ENCODE measurements at places on chromosomes 4 and X.

DNA sequence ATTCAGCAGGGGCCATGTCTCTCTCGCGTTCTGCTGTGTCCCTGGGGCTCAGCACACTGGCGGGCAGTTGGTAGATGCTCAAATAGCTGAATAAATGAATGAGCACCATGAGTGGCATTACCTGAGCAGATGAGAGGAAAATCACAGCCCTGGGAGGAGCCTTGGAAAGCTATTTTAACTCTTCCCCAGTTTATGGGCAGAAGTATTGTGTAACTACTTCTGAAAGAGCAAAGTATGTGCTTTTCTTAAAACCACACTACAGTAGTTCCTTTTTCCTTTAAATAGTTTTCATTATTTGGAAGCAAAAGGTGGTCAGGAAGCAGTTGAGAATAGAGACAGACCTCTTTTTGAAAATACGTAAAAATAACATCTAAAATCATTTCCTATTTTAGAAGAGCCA, 3.0 kb upstream of the PLAC1 start:
- no peak for DNase-seq

DNA sequence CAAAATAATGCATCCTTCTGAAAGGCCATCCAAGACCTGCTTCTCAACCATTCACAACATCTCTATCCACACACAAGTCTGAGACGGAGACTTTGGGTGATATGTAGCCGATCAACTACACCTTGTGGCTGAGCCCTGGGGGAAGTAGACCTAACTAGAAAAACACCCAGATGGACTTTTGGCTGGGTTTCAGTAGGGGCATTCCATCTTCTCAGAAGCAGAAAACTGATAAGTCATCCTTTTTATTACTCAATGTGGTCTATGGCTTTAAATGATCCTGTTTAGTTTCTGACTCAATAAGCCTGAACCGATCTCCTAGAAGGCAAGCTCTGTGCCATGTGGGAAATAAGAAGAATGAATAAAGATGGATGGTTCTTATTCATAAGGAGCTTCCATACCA, 82.5 kb upstream of the AFF2 start:
- no peak for DNase-seq

DNA sequence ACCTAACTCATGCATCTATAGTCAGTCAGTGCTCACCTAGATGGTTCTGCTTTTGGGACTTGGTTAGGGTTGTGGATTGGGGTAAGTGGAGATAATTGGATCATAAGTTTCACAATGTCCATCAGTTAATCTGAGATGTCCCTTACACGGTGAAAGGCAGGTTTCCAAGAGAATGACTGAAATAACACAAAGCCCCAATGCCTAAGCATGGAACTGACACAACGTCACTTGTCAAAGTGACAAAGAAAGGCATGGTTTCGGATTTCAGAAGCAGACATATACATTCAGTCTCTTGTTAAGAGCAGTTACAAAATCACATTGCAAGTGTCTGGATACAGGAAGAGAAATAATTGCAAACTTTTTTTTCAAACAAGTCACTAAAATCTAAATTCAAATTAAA, 1456.9 kb downstream of the TECRL start:
- DNase-seq = no peak

GRCh38 chr4:161813389-161813788, 350.4 kb downstream of the FSTL5 start:
- no peak for DNase-seq

- no peak for DNase-seq
These were observed 2.7 kb downstream of the HS6ST2 start for GRCh38 chrX:132955690-132956089.
